Epithelial cell of proximal tubule (primary cell): ENCODE measurements at places on chromosomes 2 and 18. TPM values are rescaled to one million over a fixed set of nuclear protein-coding genes. Genes with fewer than 3 reads are reported as not detected.

The SERPINB3 gene
- total RNA-seq, result 0.12 TPM in 1 of 2 replicates, not detected in the other

The SESTD1 gene
- total RNA-seq, result 13.9 and 18.5 TPM in 2 replicates

The AKAIN1 gene
- not detected in 2 replicates for total RNA-seq

The PLCD4 gene
- total RNA-seq, result 0.29 and 0.58 TPM in 2 replicates

The HSBP1L1 gene
- total RNA-seq, result 35.5 and 44.7 TPM in 2 replicates

The ATRAID gene
- 90.3 and 143 TPM in 2 replicates for total RNA-seq

The POMC gene
- total RNA-seq, result 0.75 and 4.5 TPM in 2 replicates

The GCA gene
- total RNA-seq, result 20.6 and 41.6 TPM in 2 replicates
